ENCODE measurements at places on chromosomes 16 and 17. TPM values are rescaled to one million over a fixed set of nuclear protein-coding genes. Genes with fewer than 3 reads are reported as not detected.

KRT36 gene
- not detected for total RNA-seq

GDPD3 gene
- 12.6 TPM for total RNA-seq

UBALD2 gene
- total RNA-seq: 252 TPM

PMP22 gene
- not detected for total RNA-seq

OR3A2 gene
- total RNA-seq: 1.1 TPM

TVP23B gene
- 17.2 TPM for total RNA-seq

TNFRSF17 gene
- 0.45 TPM for total RNA-seq

GCGR gene
- total RNA-seq: not detected

RNF43 gene
- 0.57 TPM for total RNA-seq

WNK4 gene
- 0.31 TPM for total RNA-seq

MYOCD gene
- total RNA-seq: not detected

SLC6A4 gene
- total RNA-seq: 0.10 TPM

OTOP2 gene
- not detected for total RNA-seq

CAVIN1 gene
- 0.47 TPM for total RNA-seq

TMEM235 gene
- total RNA-seq: not detected

VMO1 gene
- not detected for total RNA-seq

ACSM2A gene
- not detected for total RNA-seq

CLUH gene
- 68.6 TPM for total RNA-seq

EFNB3 gene
- not detected for total RNA-seq

MNT gene
- 110 TPM for total RNA-seq

TBC1D3I gene
- 0.67 TPM for total RNA-seq

KCNH6 gene
- not detected for total RNA-seq

MT3 gene
- total RNA-seq: not detected

KRT13 gene
- not detected for total RNA-seq

CPHXL2 gene
- not detected for total RNA-seq

KCNAB3 gene
- 5.9 TPM for total RNA-seq

TBC1D28 gene
- not detected for total RNA-seq

MED9 gene
- total RNA-seq: 16.5 TPM

OR2C1 gene
- total RNA-seq: not detected

CHD9NB gene
- not detected for total RNA-seq

MMP25 gene
- 1.5 TPM for total RNA-seq

EME1 gene
- 1.3 TPM for total RNA-seq

FA2H gene
- total RNA-seq: 0.73 TPM

VTN gene
- not detected for total RNA-seq

HOXB6 gene
- not detected for total RNA-seq

NGFR gene
- 0.25 TPM for total RNA-seq

MAP3K3 gene
- 74.1 TPM for total RNA-seq

GNG13 gene
- total RNA-seq: not detected

XYLT1 gene
- total RNA-seq: 57.3 TPM

HS3ST6 gene
- not detected for total RNA-seq

FBXO39 gene
- total RNA-seq: 0.44 TPM

TSEN54 gene
- 49.7 TPM for total RNA-seq

ALOX15B gene
- not detected for total RNA-seq

WFIKKN1 gene
- 0.18 TPM for total RNA-seq

CMTM2 gene
- 0.70 TPM for total RNA-seq

EPN3 gene
- total RNA-seq: not detected

RRAD gene
- total RNA-seq: 0.67 TPM

CACNA1G gene
- total RNA-seq: 0.18 TPM

Measured in T-helper 17 cell (primary cell).